ENCODE measurements at places on chromosomes 7 and 10. TPM values are rescaled to one million over a fixed set of nuclear protein-coding genes. Genes with fewer than 3 reads are reported as not detected.

GRCh38 chr10:15724683-15725082 is 5.0 kb upstream of the ITGA8 start:
- H3K36me3 ChIP-seq: no peaks in the 10 kb centered on the region
- no peak overlapping the region for H3K27ac ChIP-seq
- no peak for DNase-seq
- H3K4me3 ChIP-seq: no peak overlapping the region
- H3K27me3 ChIP-seq: no peaks in the 10 kb centered on the region
- H3K4me1 ChIP-seq: no peaks in the 10 kb centered on the region

GRCh38 chr10:11048707-11049278 is 31.1 kb downstream of the CELF2 start:
- H3K27ac ChIP-seq: no peak overlapping the region
- peaks cover 25% of the 10 kb centered on the region for H3K4me1 ChIP-seq
- DNase-seq: no peak
- H3K27me3 ChIP-seq: no peaks in the 10 kb centered on the region
- no peak overlapping the region for H3K4me3 ChIP-seq
- no peaks in the 10 kb centered on the region for H3K36me3 ChIP-seq

Gene MSANTD7
- 12.5 TPM for total RNA-seq

DNA sequence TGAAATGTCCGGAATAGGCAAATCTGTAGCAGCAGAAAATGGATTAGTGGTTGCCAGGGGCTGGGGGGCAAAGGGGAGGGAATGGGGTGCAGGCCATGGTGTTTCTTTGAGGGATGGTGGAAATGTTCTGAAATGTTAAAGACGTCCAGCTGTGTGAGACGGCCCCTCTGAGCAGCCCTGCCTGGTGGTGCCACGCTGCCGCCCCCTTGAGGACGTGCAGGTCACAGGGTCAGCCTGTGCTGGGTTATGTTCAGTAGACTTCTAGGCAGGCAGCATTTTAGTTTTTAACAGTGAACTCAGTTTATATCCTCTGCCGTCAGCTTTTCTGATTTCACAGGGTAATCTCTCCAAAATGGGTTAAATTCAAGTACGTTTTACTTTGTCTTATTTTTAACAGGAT is 9.4 kb downstream of the NUB1 start:
- no peak overlapping the region for H3K27ac ChIP-seq
- peaks cover 20% of the 10 kb centered on the region for H3K4me1 ChIP-seq
- H3K27me3 ChIP-seq: no peaks in the 10 kb centered on the region
- no peak for DNase-seq

DNA sequence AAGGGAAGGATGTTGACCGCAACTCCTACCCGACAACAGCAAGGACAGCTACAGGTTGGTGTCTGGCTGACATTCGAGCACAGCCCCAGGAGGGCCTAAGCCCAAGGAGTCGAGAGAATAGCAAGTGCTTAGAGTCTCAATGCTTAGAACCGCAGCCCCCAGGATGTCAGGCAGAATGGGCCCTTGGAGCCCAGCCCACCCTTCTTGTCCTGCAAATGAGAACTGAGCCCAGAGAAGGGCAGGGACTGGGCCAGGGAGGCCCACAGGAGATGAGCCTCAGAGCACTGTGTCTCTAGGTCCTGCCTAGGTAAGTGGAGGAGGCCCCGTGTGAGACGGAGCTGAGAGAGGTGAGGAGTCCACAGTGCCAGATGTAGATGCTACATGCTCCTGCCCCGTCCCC is 173.3 kb upstream of the ZMIZ1 start:
- no peaks in the 10 kb centered on the region for H3K27me3 ChIP-seq
- no peak for DNase-seq
- H3K27ac ChIP-seq: no peak overlapping the region
- peaks cover 12% of the 10 kb centered on the region for H3K4me1 ChIP-seq

DNA sequence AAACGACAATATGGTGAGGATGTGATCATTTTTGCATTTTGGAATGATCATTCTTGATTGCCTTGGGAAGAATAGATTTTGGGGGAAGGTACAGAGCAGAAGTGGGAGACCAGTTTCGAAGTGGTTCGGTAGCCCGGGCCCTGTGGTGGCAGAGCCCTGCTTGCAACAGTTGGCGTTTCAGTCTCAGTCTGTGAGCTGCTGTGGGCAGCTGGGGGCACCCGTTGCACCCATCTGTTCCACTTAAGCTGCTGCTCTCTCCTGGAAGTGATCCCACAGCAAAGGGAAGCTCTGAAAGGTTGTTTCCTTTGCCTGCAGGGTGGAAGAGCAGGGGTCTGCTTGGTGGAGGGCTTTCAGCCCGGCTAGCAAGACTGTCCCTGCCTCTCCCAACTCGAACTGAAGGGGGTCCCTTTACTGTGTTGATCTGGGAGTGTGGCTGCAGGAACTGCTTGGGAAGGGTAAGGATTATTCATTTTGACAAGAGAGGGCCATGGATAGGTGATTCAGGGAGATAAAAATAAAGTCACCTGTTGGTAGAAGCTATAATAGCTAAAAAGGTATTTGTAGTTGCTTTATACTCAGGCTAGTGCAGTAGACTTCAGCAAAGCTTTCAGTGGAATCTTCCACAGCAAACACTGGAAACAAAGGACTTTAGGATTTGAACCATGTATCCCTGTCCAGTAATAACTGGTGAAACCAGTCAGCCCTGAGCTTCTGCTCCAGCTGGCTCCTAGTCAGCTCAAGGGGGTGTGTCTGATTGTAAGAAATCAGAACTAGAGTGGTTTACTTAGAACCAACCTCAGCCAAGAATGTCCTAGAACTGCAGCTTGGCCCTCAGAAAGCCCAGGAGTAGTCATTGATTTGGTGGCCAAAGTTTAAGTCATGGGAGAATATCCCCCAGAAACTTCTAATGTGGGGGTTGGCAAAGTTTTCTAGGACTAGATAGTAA is 53.1 kb upstream of the PDCD4 start:
- peak overlapping the region; percentile 97 for H3K27ac ChIP-seq
- peaks cover 69% of the 10 kb centered on the region for H3K4me1 ChIP-seq
- no peaks in the 10 kb centered on the region for H3K27me3 ChIP-seq
- DNase-seq: peak; percentile 94

Gene ZNF107
- total RNA-seq: 13.0 TPM

GRCh38 chr10:35194906-35195305 is 68.3 kb downstream of the CREM start:
- no peaks in the 10 kb centered on the region for H3K27me3 ChIP-seq
- no peak for DNase-seq
- peaks cover 9% of the 10 kb centered on the region for H3K4me1 ChIP-seq
- no peaks in the 10 kb centered on the region for H3K36me3 ChIP-seq
- peak overlapping the region; percentile 68 for H3K27ac ChIP-seq

DNA sequence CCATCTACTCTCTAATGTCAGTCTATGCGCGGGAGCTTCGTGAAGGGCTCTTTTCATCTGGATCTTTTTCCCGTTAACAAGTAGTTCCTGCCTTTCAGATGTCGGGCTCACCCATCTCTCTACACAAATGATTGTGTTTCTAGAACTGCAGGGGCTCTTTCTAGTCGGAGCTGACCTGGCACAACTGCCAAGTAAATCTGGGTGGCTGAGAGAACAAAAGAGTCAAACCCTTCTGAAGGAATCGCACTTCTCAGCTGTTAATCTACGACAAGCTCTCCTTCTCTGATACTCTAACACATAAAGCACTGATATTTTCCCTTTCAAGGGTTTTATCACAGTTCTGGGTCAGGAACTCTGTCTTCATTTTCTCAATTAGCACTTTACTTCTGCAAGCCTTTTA is 144.7 kb downstream of the NRP1 start:
- no peaks in the 10 kb centered on the region for H3K36me3 ChIP-seq
- no peak overlapping the region for H3K4me3 ChIP-seq
- H3K27ac ChIP-seq: no peak overlapping the region
- no peaks in the 10 kb centered on the region for H3K27me3 ChIP-seq
- no peak for DNase-seq
- no peaks in the 10 kb centered on the region for H3K4me1 ChIP-seq

- H3K4me3 ChIP-seq: no peak overlapping the region
- H3K4me1 ChIP-seq: no peaks in the 10 kb centered on the region
- H3K27me3 ChIP-seq: no peaks in the 10 kb centered on the region
- DNase-seq: no peak
Measured at GRCh38 chr10:96319754-96320474, 15.7 kb downstream of the DNTT start.

All from thyroid gland (tissue), 4 donors.